ENCODE measurements at places on chromosomes 1 and 21.

DNA sequence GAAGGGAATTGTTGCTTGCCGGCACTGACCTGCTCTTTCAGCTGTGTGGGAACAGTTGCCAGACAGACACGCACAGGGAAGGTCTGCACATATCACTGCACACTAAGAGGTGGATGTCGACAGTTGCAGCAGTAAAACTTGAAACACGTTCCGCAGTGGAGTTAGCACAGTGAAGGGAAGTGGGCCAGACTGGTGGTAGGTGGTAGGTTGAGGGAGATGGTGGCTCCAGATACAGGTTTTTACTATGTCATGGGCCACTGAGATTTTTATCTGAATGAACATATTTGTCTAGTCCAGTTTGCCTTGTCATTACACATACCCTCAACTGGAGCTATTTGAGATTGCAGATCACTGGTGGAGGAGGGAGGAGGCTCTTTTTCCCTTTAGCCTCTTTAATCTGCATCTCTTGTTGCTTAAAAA is 13.5 kb downstream of the MRPS6 start:
- no peak for DNase-seq

DNA sequence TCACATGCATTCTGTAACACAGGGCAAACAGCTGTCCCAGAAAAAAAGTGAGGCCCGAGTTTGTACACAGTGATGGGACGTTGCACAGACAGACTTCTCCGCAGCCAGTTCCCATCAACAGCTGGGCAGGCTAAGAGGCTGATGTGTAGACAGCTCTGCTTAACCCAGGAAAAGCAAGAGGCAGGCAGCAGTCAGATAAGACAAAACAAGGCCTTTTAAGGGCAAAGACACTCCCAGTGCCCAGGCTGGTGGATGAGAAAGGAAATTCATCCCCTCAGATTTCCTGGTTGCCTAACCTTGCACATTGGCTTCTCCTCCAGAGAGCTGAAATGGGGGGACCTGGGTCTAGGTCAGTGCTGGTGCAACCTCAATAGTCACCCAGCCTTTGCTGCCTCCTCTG is 17.2 kb upstream of the PHLDA3 start:
- no peak for DNase-seq

- no peak for DNase-seq
These were observed 106.8 kb upstream of the TENT5C start for GRCh38 chr1:117499071-117499470.

GRCh38 chr1:7579016-7579415 is 192.1 kb upstream of the VAMP3 start:
- DNase-seq: no peak
